Fibroblast of villous mesenchyme (primary cell): ENCODE measurements at places on chromosomes 7 and 10. TPM values are rescaled to one million over a fixed set of nuclear protein-coding genes. Genes with fewer than 3 reads are reported as not detected.

Gene IDI2
- total RNA-seq: not detected in 2 replicates

Gene LRIT1
- total RNA-seq: not detected in 2 replicates

Gene RBAK
- 9.0 and 12.1 TPM in 2 replicates for total RNA-seq

Gene EIF5AL1
- total RNA-seq: 0.64 and 0.86 TPM in 2 replicates

Gene TAX1BP1
- total RNA-seq: 70.9 and 99.7 TPM in 2 replicates

Gene FZD1
- total RNA-seq: 5.2 and 9.0 TPM in 2 replicates

Gene SEC31B
- 2.6 and 3.9 TPM in 2 replicates for total RNA-seq

GRCh38 chr7:31986878-31987518 lies 83.2 kb downstream of the PDE1C start:
- DNase-seq: peak; percentile 34

- DNase-seq: peak; percentile 79
Measured at GRCh38 chr7:25093268-25093826, 31.7 kb downstream of the CYCS start.

DNA sequence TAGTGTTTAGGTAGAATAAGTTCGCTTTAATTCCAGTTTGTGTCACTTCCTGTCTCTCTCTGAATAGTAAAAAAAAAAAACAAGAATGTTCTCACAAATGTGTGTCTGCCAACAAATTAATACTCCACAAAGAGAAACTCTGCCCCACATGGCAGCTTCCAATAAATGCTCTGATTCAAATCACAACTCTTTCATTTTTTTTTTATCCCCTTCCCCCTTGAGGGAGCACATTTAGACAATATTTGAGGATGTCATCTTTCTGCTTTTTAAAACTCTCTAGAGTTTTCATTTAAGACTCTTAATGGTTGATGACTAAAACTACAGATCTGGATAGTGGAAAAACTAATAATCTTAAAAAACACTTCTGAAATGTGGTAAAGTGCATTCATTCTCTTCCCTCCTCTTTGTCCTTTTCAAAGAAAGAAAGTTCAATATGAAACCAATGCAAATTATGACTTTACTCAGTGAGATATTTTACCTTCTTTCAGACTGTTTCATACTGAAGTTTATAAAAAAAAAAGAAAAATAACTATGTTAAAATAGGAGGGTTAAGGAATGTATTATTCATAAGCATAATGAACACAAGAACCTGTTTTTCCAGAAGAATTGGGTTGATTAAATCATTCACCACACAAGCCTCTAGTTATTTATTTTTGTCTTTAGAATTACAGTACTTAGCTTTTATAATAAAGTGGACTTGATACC lies 42.3 kb downstream of the ARID5B start:
- DNase-seq: peak; percentile 48

- DNase-seq: peak; percentile 81
Measured at GRCh38 chr10:4847561-4848355, 21.8 kb downstream of the AKR1E2 start.

GRCh38 chr7:66379542-66380160 lies 174.5 kb downstream of the TPST1 start:
- DNase-seq: peak; percentile 64

DNA sequence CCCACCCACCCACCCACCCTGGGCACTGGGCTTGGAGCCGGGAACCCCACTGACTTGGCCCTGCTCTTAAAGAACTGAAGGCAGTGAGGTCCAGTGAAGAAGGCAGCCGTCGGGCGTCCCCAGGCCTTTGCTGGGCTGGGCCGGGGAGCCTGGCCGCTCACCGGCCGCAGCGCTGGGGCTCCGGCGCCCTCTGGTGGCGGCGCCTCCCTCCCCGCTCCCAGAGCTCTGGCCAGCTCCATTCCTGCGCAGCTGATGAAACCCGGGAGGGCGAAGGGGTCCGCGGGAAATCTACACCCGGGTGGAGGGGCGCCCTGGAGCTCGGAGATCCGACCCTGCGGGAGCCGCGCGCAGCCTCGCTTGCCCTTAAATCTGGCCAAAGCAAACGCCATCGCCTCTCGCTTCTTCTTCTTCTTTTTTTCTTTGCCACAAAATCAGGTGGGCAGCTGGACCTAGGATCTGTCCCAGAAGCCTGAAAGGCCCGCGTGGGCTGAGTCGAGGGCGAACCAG lies 1.7 kb upstream of the CXCL12 start:
- DNase-seq: peak; percentile 37

DNA sequence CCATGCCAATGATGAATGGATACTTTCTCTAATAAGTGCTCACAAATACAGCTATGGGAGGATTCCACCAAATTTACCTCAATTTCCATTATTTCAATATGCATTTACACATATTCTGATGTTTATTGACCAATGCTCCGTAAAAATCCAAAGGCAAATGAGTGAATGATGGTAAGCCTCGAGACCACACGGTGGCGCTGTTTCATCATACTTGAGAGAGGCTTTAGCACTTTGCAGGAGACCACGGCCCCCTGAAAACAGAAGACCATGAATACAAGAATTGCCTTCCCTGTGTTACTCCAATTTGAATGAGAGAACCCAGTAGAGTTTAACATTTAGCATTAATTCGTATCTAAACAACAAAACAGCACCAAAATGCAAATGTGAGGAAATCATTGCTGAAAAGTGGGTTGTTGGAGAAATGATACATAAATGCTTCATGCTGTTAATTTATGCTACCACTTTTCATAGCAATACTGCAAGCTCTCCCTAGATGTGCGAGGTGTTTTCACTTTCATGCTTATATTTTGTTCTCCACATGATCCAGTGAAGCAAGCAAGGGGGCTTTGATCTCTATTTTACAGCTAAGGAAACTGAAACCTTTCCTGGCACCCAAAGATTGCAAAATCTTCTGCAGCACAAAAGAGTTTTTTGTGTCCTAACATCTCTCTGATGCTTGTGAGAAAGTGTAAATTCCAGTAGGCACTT lies 35.4 kb downstream of the TRIL start:
- DNase-seq: peak; percentile 79

- DNase-seq: no peak
Measured at GRCh38 chr7:73827567-73828106, 3.2 kb upstream of the CLDN4 start.

- no peak for DNase-seq
Measured at GRCh38 chr10:114035791-114036190, 7.9 kb upstream of the ADRB1 start.
